ENCODE measurements at places on chromosomes 3 and 15.

DNA sequence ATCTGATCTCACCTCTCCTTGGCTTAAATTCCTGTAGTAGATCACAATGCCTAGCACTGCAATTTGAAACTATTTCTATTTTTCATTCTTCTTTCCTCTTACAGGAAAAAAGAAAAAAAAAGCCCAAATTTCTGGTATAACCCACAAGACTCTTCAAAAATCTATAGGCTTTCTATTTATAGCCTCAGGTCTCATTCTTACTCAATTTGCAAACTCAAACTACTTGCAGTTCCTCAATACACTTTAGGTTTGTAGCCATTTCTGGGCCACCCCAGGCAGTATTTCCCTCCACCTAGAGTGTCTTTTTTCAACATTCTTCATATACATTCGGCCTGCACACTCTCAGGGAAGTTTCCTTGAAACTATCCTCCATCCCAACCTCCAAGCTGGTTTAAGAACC, 169.0 kb downstream of the TBC1D5 start:
- DNase-seq: no peak

DNA sequence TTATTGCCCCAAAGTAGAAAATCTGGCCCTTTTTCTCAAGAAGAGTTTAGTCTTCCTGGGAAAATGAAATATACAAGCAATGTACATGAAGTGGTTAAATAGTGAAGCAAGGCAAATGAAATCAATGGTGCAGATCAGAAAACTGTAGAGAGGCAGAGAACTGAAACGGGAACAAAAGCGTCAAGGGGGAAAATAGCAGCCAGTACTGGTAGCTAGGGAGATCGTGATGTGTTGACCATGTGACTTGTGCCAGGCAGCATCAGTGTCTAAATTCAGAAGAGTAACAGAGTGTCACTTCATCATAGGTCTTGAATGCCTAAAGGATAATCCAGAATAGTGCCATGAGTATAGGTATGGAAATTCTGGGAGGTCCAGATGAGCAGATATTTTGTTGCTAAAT, 163.1 kb downstream of the CHL1 start:
- DNase-seq: no peak

DNA sequence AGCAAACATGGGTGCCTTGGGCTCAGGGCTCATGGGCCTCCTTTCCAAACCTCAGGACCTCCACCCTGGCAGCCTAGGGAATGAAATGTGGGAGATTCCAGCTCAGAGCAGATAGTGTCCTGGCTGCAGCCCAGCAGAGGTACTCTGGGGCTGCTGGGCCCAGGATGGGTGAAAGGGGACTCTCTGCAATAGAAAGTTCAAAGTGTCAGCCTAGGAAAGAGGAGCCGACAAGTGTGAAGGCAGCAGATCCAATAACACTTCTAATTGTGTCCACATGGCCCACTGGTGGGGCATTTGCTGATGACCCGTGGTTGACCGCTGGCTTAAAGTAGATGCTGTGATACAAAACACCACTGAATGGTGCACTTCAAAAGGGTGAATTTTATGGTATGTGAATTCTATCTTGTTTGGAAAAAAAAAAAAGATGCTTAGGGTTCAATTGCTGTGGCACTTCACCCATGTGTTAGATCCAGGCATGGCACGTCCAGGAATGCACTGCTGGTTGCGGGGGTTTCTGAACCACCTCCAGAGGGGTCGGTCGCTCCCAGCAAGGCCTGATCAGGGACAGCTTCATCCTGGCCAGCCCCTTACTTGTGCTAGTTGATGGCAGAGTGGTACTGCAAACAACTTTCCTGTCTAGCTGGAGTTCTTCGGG, 20.9 kb downstream of the AMOTL2 start:
- DNase-seq: no peak

DNA sequence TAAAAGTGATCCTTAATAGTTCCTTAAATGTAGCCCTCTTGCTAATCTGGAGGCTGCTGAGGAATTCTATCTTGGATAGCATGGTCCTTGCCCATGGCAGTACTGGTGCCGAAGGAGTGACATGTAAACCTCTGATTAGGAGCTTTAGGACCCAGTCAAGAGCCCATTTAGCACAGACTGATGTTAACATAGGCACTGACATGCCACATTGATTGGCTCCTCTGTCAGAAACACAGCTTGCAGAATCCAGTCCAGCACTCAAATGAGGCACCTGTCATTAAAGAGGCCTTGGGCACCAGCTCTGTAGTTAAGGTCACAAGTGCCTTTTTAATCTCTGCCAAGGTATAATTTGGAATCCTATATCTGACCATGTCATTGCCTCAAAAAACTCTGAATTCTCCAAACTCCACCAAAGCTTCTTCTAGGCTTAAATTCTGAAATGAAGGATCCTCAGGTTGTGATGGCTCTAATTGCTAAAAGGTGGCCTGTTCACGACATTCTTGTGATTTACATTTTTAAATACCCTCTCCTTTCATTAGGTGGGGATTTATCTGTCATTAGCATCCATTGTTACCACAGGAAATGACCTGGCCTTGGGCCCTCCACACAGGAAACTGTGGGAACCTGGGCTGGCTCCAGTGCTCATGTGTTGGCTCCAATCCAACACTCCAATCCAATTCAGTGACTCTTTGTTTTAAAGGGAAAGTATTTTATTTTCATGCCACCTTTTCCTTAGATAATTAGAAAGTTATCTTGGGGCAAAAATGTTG, 57.3 kb upstream of the RNF7 start:
- no peak for DNase-seq

GRCh38 chr3:150324245-150324644, 83.9 kb upstream of the TSC22D2 start:
- no peak for DNase-seq

GRCh38 chr3:87468235-87468634, 191.9 kb upstream of the POU1F1 start:
- DNase-seq: no peak

DNA sequence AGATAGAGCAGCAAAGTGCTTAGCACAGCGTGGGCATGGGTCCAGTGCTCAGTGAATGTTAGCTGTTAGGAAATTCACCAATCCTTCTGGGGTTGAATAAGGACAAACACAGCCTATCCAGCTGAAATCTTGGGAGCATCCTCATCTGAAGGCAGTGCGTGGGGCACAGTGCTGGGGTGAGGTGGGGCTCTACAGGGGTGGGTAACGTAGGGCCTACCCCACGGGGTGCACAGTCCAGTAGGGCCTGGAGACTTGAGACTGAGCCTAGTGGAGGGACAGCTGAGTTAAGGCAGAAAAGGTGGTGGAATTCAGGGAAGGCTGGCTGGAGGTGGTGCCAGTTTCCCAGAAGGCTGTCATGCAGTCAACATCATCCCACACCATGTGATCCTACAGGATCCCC, 73.0 kb downstream of the ISG20 start:
- no peak for DNase-seq

DNA sequence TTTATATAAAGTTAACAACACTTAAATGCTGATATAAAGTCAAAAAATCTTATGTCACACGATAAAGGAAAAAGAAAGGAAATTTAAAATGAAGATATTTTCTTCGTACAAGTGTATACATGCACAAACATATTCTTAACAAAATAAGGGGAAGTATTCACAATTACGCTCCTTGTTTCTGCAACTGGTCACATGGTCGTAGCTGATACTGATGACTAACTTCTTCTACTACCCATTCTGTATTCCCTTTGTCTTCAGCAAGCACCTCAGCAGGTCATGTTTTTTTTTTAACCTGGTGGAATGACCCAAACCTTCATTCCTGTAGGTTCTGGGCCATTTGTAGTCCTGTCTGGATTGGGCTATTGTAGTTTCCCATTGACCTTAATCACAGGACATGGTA, 30.0 kb upstream of the CMTM8 start:
- DNase-seq: no peak

DNA sequence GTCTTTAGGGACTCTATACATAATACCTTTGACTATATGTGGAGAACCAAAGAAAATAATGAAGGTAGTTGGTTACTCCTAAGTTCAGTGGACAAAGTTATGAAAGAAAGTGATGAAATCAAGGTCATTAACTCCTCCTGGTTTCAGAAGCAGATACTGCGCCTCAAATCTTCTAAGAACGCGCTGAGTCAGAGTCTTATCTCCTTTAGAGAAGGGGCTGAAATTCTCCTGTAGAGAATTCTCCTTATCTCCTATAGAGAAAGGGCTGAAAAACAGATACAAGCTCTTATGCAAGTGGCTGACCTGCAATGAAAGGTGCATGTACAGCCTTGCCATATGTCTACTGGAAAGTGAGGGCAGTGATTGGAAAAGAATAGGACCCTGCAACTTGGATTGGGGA, 824.2 kb downstream of the NSUN3 start:
- DNase-seq: no peak

GRCh38 chr3:119548341-119548740, 11.1 kb downstream of the CD80 start:
- no peak for DNase-seq

DNA sequence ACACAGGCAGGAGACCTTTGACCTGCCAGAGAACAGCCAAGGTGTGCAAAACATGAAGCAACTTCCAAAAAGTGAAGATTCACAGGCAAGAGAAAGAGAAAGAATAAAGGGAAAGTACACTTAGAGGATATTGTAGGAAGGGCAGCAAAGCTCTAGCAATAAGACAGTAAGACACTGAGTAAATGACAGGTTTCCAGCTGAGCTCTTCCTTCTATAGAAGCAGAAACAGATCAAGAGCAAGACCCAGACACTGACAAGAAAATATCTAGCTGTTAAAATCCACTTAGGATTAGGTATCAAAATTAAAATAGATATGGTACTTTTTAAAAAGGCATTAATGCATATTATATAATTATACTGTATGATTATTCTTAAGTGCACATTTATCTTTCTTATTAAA, 333.4 kb downstream of the RAP2B start:
- DNase-seq: no peak

DNA sequence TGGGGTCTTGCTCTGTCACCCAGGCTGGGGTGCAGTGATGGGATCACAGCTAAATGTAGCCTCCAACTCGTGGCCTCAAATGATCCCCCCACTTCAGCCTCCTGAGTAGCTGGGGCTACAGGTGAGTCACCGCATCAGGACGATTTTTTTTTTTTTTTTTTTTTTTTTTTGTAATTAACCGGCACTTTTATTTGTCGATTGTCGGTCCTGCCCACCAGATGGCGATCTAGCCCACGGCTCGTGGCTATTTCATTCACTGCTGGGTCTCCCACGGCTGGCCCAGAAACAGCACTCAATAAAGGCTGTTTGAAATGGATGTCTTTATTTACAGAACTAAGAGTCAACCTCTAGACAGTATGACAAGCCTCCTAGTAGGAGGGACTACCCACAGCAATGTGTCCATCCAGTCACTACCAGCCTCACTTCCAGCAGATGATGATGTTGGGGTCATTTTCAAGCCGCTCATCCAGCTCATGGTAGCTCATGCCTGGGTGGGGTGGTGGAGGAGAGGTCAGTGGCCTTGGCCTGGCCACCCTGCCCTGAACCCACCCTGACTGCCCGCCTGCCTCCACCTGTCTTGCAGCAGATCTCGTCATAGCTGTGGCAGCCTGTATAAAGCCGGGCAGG, 1.8 kb upstream of the ZMYND10 start:
- peak; percentile 50 for DNase-seq

DNA sequence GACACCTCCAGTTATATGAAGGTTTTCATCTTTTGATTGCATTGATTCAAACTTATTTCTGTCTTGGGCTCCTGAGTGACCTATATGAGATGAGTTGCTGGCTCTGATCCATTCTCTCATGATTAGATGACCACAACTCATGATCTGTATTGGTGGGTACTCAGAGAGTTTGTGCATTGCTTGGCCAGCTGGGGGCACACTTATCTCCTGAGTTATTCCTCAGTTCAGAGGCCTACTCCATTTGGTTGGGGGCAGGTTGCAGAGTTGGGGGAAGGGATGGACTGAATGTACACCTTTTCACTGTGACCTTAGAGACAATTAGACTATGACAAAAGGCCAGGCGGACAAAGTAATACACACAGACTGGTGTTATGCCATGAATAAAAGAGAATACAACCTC, 166.2 kb upstream of the SEMA6D start:
- DNase-seq: no peak

DNA sequence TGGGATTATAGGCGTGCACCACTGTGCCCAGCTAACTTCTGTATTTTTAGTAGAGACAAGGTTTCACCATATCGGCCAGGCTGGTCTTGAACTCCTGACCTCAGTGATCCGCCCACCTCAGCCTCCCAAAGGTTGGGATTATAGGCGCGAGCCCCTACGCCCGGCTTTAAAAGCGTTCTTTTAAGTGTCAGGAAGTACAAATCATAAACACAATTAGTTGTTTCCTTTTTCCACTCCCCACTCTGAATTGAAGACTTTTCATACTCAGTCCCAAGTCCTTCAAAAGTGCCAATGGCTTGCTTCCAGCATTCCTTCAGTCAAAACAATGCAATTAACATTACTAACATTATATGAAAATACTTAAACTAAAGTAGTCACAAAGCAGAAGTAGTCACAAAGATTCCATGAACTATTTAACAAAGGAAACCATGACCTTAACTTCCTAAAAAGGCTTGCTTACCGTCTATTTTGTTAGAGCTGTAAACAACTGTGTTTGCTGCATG, 8.1 kb downstream of the WDR82 start:
- DNase-seq: no peak

DNA sequence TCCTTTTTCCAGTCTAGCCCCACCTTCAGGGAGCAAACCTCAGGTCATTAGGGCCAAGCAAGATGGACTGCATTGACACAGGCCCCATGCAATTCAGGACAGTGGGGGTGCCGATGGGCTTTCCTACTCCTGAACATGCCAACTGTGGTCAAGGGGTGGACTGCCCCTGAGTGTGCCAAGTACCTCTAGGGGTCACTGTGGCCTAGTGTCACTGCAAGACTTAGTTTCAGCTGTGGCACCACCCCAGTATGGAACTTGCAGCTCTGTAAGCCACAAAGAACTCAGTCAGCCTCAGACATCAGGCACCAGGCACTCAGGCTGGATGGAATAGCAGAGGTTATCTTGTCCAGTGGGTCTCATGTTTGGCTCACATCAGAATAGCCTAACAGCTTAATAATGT, 32.3 kb downstream of the EXOG start:
- no peak for DNase-seq

Data from GDM1 (cell line).